ENCODE measurements at places on chromosomes 16 and 17. TPM values are rescaled to one million over a fixed set of nuclear protein-coding genes. Genes with fewer than 3 reads are reported as not detected.

GNAO1 gene
- total RNA-seq, result not detected

TELO2 gene
- total RNA-seq, result 72.4 TPM

CLEC19A gene
- not detected for total RNA-seq

HSD17B1 gene
- 0.91 TPM for total RNA-seq

KRT39 gene
- total RNA-seq, result not detected

SYCE1L gene
- not detected for total RNA-seq

KCNJ18 gene
- not detected for total RNA-seq

SDR42E1 gene
- 3.4 TPM for total RNA-seq

GPR139 gene
- not detected for total RNA-seq

KIAA0513 gene
- total RNA-seq, result 0.91 TPM

TM4SF5 gene
- 0.61 TPM for total RNA-seq

DHRS13 gene
- 17.6 TPM for total RNA-seq

MYLK3 gene
- total RNA-seq, result 0.21 TPM

DYNLRB2 gene
- not detected for total RNA-seq

CREBBP gene
- 19.3 TPM for total RNA-seq

COL1A1 gene
- total RNA-seq, result 0.38 TPM

BCL6B gene
- total RNA-seq, result not detected

C17orf67 gene
- total RNA-seq, result 1.7 TPM

SGF29 gene
- total RNA-seq, result 29.9 TPM

RGS11 gene
- 0.55 TPM for total RNA-seq

PABPN1L gene
- not detected for total RNA-seq
